ENCODE measurements at places on chromosomes 6 and 20.
A peak's percentile ranks its signal among the peaks of the same experiment; 100 is the strongest.

DNA sequence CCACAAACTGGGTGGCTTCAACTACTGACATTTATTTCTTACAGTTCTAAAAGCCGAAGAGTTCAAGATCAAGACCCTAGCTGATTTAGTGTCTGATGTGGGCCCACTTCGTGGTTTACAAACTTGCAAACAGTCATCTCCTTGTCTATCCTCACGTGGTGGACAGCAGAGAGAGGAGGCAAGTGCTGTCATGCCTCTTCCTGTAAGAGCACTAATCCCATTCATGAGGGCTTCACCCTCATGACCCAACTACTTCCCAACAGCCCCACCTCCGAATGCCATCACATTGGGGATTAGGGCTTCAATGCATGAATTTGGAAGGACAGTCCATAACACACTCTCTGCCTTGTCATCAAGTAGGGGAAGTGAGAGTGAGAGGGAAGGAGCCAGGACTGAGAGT lies 15.6 kb upstream of the ISM1 start:
- DNase-seq = no peak

GRCh38 chr6:50543666-50544065 lies 169.7 kb upstream of the TFAP2D start:
- DNase-seq = no peak

DNA sequence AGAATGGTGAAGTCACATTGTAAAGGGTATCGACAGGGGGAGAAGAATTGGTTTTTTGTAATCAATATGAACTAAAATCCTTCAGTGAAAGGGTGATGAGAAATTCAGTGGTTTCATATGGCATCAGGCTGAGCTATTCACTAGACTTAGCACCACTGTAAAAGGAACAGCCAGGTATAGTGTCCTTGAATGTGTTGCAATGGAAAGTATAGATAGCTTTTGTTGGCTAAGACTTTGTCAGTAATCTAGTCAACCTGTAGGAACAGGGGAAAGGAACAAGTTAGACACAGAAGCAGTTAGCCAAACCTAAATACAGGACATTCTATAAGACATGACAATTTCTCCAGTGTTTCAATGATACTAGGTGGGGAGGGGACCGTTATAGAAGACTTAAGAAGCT lies 172.6 kb upstream of the MOCS1 start:
- no peak for DNase-seq

- peak; percentile 17 for DNase-seq
These were observed 102.1 kb downstream of the DLGAP4 start for GRCh38 chr20:36408219-36408618.

- DNase-seq = no peak
These were observed 36.4 kb upstream of the HLA-C start for GRCh38 chr6:31308050-31308844.

- DNase-seq = no peak
These were observed 105.2 kb downstream of the NFATC2 start for GRCh38 chr20:51437182-51437924.

DNA sequence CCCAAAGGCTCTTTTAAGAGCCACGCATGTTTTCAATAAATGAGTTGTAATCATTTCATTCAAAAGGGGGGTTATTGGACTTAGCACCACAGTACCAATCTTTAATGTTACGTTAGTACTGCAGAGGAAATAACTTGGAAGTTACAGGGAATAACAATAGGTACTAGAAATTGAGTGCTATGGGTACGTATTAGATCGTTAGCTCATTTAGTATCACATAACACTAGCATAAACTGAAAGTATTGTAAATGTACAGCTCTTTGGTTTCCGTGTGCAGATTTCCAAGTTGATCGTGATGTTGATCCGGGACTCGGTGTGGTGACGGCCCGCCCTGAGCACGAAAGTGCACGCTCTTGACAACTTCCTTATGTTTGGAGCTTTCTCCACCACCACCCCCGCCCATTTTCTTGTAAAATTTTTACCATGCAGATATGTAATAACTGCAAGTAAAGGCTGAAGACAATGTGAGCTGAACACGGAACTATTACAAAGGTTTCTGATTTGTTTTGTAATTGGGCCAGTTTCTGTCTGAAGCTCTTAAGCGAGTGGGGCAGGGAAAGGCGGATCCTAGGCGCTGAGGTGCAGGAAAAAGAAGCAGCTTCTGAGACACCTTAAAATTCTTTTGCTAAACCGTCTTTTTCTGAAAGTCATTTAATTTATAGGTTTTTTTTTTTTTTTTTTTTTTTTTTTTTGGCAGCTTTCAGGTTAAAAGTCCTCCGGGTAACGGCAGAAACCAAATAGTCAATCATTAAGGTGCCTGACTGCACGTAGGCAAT lies 71.5 kb downstream of the HFE start:
- peak; percentile 75 for DNase-seq

GRCh38 chr20:64158346-64159285 lies 5.6 kb upstream of the MYT1 start:
- no peak for DNase-seq

DNA sequence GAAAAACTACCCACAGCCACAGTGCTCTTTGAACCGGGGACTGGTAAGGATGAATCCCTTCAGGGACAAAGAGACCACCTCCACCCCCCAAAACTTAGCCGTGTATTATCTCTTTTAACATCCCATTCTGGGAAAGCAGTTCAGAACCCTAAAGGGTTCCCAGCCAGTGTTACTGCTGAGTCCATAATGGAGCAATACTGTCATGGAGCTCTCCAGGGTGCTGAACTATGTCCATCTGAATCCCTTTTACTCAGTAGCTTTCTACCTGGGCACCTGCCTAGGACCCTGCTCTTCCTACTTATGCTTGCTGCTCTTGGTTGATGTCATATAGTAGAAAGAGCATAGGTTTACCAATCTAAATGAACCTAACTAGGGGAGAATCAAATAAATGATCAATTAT lies 22.3 kb upstream of the SAYSD1 start:
- peak; percentile 57 for DNase-seq

DNA sequence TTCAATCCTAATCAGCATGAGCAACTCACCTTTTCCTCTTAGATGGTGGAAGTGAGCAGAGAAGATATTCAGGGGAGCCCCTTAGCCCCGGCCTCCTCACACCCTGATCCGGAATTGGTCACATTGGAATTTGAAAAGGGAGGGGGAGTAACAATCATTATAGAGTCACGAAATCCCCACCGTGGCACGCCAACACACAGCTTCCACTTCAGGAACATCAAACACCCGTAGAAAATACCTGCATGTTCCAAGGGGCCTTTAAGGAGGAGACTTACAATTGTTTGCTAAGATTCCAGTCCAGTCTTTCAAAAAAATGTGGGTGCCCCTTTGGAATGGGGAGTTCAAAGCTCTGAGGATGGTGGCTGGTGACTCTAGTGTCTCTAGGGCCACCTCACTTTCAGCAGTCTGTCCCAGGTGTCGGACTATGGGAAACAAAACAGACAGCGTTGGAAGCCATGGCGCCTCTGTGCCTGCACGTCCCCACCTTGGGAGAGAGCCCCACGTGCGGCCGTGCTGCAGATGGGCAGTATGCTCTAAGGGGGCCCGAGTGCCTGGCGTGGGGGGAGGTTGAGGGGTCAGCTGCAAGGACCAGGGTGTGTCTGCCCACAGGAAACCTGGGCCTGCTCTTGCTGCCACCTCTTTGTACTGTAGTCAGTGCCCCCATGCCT lies 2.4 kb downstream of the CD93 start:
- DNase-seq = no peak

GRCh38 chr20:38272961-38273360 lies 12.4 kb upstream of the KIAA1755 start:
- DNase-seq = no peak

GRCh38 chr6:107115695-107116327 lies 496 bp upstream of the BEND3 start:
- peak; percentile 54 for DNase-seq

GRCh38 chr6:143015300-143015706 lies 45.4 kb upstream of the AIG1 start:
- DNase-seq = no peak

DNA sequence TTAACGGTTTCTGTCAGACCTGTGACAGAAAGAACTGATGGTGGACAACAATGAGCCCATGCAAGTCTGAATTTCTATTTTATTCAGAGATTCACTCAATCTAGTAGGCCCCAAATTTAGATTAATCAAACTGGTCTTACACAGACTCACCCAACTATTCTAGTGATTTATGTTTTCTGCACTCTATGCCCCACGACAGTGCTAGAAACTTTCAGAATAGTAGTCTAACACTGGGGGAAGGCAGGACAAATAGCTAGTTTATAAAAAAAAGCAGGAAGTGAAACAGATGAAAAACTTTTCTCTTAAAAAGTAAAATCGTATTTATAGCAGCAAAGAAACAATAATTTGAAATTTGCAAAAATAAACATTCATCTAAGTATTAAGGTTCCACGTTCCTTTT lies 5.0 kb downstream of the TCP11 start:
- DNase-seq = no peak

GRCh38 chr6:160048471-160048870 lies 73.1 kb upstream of the SLC22A1 start:
- DNase-seq = no peak

- DNase-seq = no peak
These were observed 28.5 kb downstream of the TASP1 start for GRCh38 chr20:13610184-13610583.

DNA sequence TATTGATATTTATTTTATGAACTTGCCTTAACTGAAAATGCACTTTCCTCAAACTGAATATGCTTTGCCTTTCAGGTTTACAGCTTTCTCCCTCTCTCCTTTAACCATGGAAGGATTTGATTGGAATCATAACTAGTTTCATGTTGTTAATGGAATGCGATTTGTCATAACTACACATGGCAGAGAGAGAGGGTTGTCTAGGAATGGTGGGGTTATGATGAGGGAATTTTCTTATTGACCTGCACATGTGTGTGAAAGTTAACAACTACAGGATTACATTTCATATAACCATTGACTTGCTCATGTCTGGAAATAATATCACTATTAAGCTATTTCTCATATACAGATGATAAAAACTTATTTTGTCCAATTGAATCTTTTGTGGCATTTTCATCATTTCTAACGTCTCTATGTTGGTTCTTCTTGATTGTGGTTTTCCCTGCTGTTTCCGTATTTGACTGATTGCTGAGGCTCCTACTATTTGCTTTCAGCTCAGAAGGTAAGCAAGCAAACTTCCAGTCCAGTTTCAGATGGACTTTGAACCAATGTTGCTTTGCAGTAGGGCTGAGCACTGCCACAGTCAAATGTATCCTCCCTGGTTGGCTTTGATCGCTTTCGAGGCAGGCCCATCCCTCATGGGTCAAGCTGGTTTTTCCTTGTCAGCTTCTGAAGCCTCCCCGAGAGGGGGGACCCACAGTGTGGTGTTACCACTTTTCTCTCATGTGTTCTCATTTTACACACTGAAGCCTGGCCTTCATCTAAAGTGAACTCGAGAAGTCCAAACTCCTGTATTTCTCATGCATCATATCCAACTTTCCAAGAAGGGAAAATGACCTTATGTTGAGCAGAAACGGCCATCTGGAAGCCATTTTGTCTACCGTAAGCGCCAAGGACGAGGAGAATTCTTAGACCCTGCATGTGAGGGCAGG lies 7.6 kb upstream of the CCN2 start:
- no peak for DNase-seq

- DNase-seq = no peak
These were observed 128.7 kb downstream of the EYA4 start for GRCh38 chr6:133369773-133370272.

DNA sequence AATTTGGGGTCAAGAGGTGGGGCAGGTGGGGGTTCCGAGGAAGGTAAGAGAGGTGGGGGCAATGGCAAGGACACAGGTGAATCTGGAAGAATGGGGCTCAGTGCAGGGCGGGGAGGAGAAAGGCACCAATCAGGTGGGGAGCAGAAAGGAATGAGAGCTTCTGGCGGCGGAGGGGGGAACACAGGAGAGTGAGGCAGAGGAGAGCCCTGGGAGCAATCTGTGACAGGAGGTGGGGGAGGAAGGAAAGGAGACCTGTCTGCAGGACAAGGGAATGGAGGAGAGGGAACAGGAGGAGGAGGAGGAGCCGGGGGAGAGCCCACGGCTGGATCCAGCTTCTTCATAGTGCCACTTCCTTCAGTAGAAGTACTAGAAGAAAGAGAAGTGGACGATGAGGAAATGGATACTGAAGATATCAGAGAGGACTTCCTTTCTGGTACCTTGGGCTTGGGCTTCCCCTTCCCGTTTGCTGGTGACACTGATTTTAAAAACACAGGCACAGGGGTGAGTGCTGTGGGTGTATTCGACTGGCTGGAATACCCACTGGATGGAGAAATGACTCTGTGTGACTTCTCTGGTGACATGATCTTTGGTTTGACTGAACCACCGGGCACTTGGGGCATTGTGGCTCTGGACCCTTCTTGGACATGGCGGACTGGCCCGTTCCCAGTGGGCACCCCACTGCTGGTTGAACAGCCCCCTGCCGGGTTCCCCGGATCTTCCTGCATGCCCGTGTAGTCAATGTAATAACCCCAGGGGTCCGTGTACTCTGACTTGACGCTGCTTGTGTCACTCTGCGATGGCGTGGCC lies 27.4 kb downstream of the HEBP2 start:
- no peak for DNase-seq

DNA sequence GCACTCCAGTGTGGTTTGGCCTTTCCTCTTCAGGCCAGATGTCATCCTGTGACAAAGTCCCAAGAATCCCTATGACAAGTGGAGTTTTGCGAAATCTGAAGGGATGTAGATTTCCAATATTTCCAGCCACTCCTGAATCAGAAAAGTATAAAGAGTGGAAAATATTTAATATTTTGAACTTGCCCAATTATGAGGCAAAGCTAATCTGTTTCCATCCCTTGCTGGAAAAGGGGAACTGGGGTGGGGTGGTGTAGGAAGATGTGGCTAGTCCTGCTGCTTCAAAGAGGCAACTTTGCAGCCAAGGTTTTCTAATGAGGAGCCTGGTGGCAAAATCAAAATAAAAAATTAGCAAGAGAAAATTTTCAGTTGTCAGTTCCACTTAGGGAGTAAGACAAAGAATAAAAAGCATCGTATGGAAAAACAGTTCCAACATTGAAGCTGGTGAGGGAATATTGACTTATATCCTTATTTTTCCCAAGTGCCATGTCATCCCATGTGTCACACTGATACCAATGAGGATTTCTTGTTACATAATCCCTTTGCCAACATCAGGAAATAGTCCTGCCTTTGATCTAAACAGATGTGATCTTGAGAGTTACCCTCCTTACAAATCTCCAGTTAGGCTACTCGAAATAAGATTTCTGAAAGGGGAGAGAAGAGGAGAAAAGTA lies 480.0 kb upstream of the JARID2 start:
- no peak for DNase-seq

- no peak for DNase-seq
These were observed 24.0 kb downstream of the CYP24A1 start for GRCh38 chr20:54149765-54150264.

DNA sequence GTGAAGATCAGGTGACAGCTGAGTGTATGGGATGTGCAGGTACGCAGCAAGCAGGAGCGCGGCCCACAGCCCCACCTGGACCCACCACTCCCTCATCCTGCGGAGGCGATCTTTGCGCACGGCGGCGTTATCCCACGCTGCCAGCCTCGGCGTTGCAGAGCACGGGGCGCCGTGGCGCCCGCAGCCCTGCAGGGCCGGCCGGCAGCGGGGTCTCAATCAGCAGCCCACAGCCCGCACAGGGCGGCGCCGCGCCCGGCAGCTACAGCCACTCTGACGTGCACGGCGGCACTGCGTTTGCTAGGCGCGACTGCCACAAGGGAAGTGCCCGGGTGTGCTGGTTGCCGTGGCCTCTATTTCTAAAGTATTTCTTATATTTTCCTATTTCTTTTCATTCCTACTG lies 46.9 kb downstream of the LAMA2 start:
- DNase-seq = no peak

- DNase-seq = no peak
These were observed 16.4 kb downstream of the RREB1 start for GRCh38 chr6:7124114-7124513.

- DNase-seq = no peak
These were observed 69.1 kb downstream of the PPP1R14C start for GRCh38 chr6:150211700-150212511.

GRCh38 chr20:22248051-22248667 lies 336.2 kb downstream of the FOXA2 start:
- DNase-seq = no peak

Data from right lung (tissue), 10 donors.